T-helper 2 cell treated with Interferon-gamma antibody and Interleukin-4, amounts not matched to agents 5 μg/mL and 100 μg/mL, for 36 hours (primary cell): ENCODE measurements at places on chromosomes 11 and 22.

GRCh38 chr11:70761908-70762337 lies 363.6 kb downstream of the CTTN start:
- H3K27me3 ChIP-seq, result no peaks in the 10 kb centered on the region
- DNase-seq, result no peak
- H3K4me1 ChIP-seq, result no peaks in the 10 kb centered on the region
- no peak overlapping the region for H3K4me3 ChIP-seq
- no peak overlapping the region for H3K27ac ChIP-seq

DNA sequence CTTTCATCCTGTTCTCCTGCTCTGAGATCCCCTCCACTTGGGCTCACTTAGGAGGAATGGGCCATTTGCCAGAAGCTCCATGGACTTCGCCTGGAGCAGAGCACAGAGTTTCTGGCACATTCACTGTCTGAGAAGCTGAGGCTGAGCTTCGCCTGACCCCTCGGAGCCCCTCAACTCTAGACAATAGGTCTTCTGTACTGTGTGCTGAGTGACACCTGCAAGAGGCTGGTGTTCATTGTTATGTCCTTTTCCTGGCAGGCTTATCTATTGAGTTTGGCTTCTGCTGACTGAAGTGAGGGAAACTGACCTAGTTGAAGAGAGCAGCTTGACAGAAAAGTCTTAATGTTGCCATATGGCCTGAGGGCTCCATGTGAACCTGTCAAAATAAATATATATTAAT lies 124.3 kb downstream of the EHF start:
- H3K4me3 ChIP-seq, result no peak overlapping the region
- peaks cover 14% of the 10 kb centered on the region for H3K27me3 ChIP-seq
- H3K4me1 ChIP-seq, result no peaks in the 10 kb centered on the region
- no peak overlapping the region for H3K27ac ChIP-seq

GRCh38 chr22:30033137-30033536 lies 47.1 kb upstream of the HORMAD2 start:
- no peaks in the 10 kb centered on the region for H3K36me3 ChIP-seq
- H3K27ac ChIP-seq, result no peak overlapping the region

DNA sequence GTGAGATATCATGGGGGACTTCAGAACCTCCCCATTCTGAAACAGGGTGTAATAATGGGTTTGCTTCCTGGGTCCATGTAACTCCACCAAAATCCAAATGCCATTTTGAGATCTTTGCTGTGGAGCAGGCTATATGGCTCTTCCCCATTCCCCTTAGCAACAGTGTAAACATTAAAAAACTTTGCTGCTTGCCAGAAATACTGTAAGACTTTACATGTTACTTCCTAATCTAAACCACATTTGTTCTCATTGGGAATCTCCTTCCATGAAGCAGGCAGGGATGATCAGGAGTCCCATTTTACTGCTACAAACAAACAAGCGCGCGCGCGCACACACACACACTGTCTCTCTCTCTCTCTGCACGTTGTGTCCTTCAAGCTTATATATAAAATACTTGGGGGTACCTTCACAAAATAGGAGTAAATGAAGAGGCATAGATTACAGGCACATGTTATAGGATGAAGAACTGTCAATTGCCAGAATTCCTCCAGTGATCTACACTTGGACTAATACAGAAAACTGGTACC lies 86.5 kb downstream of the ANO3 start:
- no peak overlapping the region for H3K4me3 ChIP-seq
- no peaks in the 10 kb centered on the region for H3K27me3 ChIP-seq
- H3K27ac ChIP-seq, result no peak overlapping the region
- DNase-seq, result no peak
- H3K36me3 ChIP-seq, result no peaks in the 10 kb centered on the region

DNA sequence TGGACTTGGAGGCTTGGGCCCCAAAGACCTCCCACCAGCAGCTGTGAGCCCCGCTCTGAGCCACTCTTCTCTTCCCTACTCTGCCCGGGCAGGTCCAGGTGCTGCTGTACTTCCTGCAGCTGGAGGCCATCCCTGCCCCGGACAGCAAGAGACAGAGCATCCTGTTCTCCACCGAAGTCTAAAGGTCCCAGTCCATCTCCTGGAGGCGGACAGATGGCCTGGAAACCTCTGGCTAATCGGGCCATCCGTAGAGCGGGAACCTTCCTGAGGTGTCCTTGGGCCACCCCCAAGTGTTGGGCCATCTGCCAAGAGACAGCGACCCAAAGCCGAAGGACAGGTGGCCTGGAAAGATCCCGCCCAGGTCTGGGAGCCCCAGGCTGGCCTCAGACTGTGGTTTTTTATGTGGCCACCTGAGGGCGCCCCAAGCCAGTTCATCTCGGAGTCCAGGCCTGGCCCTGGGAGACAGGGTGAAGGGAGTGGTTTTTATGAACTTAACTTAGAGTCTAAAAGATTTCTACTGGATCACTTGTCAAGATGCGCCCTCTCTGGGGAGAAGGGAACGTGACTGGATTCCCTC lies 135.1 kb downstream of the BCR start:
- peaks cover 4% of the 10 kb centered on the region for H3K36me3 ChIP-seq
- no peak overlapping the region for H3K27ac ChIP-seq
- peak; percentile 36 for DNase-seq
- no peaks in the 10 kb centered on the region for H3K4me1 ChIP-seq
- no peaks in the 10 kb centered on the region for H3K27me3 ChIP-seq
- H3K4me3 ChIP-seq, result no peak overlapping the region

- H3K4me1 ChIP-seq, result peaks cover 4% of the 10 kb centered on the region
- no peak overlapping the region for H3K4me3 ChIP-seq
- H3K27ac ChIP-seq, result no peak overlapping the region
- no peak for DNase-seq
Measured at GRCh38 chr11:44112091-44112821, 16.8 kb downstream of the EXT2 start.

DNA sequence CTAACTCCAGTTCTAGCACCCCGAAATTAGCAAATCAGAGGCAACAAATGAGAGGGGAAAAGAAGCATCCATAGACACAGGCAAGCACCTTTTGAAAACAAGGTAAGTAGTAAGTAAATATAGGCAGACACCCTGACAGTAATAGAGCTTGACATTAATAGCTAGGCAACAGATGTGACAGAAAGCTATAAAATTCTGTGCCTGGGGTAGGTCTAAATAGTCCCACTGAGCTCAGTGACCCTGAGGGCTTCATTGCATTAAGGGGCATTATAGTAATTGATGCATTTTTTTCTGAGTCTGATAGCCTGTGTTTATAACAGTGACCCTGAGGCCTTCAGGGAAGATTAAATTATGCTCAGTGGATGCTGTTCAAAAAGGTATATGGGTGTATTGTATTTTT lies 197.1 kb downstream of the HIPK3 start:
- no peak for DNase-seq
- no peak overlapping the region for H3K27ac ChIP-seq
- H3K36me3 ChIP-seq, result no peaks in the 10 kb centered on the region

DNA sequence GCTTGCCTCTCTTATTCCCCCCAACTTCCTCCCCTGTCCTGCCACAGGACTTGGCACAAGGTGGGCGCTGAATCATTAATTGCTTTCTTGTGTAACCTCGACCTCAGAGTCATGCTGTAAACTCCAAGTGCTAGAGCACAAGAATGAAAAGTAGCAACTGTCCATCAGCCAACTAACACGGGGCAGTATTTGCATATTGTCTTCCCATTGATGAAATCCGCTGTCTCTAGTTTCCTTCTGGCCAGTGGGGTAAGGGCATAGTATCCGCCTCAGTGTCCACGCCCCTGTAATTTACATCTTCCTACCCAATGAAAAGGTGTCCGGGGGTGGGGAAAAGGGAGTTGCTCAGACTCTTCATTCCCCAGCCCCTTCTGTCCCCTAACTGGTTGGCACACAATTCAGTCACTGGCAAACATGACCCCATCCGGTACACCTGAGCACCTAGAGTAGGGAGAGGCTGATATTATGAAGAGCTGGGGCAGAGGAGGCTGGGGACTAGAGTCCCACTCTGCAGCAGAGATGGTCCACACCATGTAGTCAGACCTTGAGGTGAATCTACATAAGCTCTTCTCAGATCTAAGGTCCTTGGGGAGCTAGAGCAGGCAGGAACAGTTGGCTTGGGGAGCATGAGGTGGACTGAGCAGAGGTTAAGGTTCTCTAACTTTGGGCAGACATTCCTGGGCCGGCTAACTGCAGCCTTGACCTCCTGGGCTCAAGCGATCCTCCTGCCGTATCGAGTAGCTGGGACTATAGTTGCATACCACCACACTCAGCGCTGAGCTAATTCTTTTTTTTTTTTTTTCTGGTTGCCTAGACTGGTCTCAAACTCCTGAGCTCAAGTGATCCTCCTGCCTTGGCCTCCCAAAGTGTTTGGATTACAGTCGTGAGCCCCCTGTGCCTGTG lies 6.8 kb upstream of the GGA1 start:
- H3K27me3 ChIP-seq, result peaks cover 7% of the 10 kb centered on the region
- no peak overlapping the region for H3K27ac ChIP-seq
- peaks cover 17% of the 10 kb centered on the region for H3K4me1 ChIP-seq

DNA sequence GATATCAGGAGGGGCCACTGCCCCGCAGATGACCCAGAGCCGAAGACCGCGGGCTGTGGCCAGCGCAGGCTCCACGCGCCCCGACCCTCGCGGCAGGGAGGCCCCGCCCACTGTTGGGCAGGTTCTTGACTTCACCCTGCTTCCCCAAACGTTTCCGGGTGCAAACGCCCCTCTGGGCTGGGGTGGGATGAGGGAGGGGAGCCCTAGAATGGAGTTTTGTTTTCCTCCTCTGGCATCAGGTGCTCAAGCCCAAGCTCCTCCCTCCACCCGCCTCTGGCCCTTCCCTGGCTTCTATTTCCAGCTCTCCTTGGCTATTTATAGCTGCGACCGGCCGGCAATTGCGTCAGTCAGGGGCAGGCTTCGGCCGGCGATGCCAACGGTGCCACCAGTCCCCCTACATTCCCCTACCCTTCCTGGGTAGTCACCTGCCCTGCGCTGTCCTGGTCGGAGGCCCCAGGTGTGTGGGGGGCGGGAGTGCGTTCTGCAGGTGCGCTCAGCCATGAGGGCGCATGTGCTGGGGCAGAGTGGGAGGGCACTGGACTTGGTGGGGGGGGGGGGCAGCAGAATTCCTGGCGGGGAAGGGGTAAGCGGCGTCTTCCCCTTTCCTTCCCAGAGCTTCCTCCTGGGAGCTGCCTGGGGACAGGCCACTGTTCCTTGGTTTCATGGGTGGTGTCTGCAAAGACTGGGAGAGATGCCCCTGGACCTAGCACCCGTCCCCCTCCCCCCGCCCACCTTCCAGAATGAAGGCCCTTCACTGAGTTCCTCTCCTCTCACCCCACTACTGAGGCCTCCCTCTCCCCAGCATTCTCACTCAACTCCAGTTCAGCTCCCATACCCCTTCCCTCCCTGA lies 23.6 kb downstream of the DUSP8 start:
- H3K4me1 ChIP-seq, result no peaks in the 10 kb centered on the region
- H3K27ac ChIP-seq, result no peak overlapping the region
- no peak for DNase-seq
- H3K36me3 ChIP-seq, result no peaks in the 10 kb centered on the region
- H3K4me3 ChIP-seq, result no peak overlapping the region

GRCh38 chr22:44014241-44014640 lies 9.9 kb upstream of the PARVB start:
- no peaks in the 10 kb centered on the region for H3K27me3 ChIP-seq
- H3K27ac ChIP-seq, result no peak overlapping the region
- H3K4me3 ChIP-seq, result no peak overlapping the region
- H3K4me1 ChIP-seq, result no peaks in the 10 kb centered on the region

- no peaks in the 10 kb centered on the region for H3K4me1 ChIP-seq
- H3K27ac ChIP-seq, result no peak overlapping the region
- no peak for DNase-seq
- no peaks in the 10 kb centered on the region for H3K36me3 ChIP-seq
Measured at GRCh38 chr11:91295591-91295990, 929.0 kb upstream of the FAT3 start.

- no peaks in the 10 kb centered on the region for H3K4me1 ChIP-seq
- H3K36me3 ChIP-seq, result no peaks in the 10 kb centered on the region
- H3K4me3 ChIP-seq, result no peak overlapping the region
- DNase-seq, result no peak
- peaks cover 10% of the 10 kb centered on the region for H3K27me3 ChIP-seq
- H3K27ac ChIP-seq, result no peak overlapping the region
Measured at GRCh38 chr11:8196749-8197148, 27.9 kb upstream of the RIC3 start.

DNA sequence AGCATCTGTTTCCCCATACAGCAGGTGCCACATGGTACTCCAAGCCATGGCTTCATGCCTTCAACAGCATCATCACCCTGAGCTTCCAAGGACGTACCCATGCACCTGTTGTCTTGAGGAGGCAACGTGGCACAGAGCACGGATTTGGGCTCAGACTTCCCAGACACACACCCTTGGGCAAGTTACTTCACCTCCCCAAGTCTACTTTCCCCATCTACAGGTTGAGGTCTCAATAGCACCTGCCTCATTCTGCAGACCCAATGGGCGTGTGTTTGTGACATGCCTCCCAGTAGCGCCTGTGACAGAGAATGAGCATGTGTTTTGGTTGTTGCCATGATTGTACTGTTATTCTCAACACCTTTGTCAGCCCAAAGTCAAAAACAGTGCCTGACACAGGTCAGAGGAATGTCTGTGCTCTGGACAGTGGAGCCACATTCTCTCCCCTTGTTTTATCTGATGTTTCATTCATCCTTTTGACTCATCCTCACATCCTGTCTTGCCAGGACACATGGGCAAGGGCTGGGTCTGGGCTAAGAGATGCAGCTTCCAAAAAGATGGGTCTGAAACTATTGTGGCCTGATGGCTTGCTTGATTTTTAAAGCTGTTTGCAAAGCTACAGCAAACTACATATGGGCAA lies 53.4 kb upstream of the CCND1 start:
- no peak for DNase-seq
- H3K4me3 ChIP-seq, result no peak overlapping the region
- H3K4me1 ChIP-seq, result no peaks in the 10 kb centered on the region

- H3K36me3 ChIP-seq, result no peaks in the 10 kb centered on the region
- peaks cover 3% of the 10 kb centered on the region for H3K27me3 ChIP-seq
- DNase-seq, result no peak
- H3K27ac ChIP-seq, result no peak overlapping the region
Measured at GRCh38 chr11:13222285-13222684, 55.3 kb upstream of the BMAL1 start.

- H3K4me3 ChIP-seq, result peak overlapping the region; percentile 40
- H3K4me1 ChIP-seq, result peaks cover 42% of the 10 kb centered on the region
- H3K36me3 ChIP-seq, result peaks cover 43% of the 10 kb centered on the region
- DNase-seq, result no peak
- no peaks in the 10 kb centered on the region for H3K27me3 ChIP-seq
- H3K27ac ChIP-seq, result no peak overlapping the region
Measured at GRCh38 chr11:34056672-34057071, 5.1 kb downstream of the CAPRIN1 start.

- DNase-seq, result no peak
- no peaks in the 10 kb centered on the region for H3K27me3 ChIP-seq
- no peak overlapping the region for H3K4me3 ChIP-seq
- no peaks in the 10 kb centered on the region for H3K36me3 ChIP-seq
- H3K4me1 ChIP-seq, result no peaks in the 10 kb centered on the region
Measured at GRCh38 chr11:79472819-79473529, 32.1 kb upstream of the TENM4 start.

- no peak overlapping the region for H3K4me3 ChIP-seq
- no peaks in the 10 kb centered on the region for H3K36me3 ChIP-seq
- no peak overlapping the region for H3K27ac ChIP-seq
- DNase-seq, result no peak
Measured at GRCh38 chr11:16985297-16985696, 28.9 kb downstream of the PLEKHA7 start.

- no peak overlapping the region for H3K4me3 ChIP-seq
- peaks cover 10% of the 10 kb centered on the region for H3K4me1 ChIP-seq
- no peaks in the 10 kb centered on the region for H3K36me3 ChIP-seq
Measured at GRCh38 chr11:69401715-69402114, 79.7 kb upstream of the LINC01488 start.
